ENCODE measurements at places on chromosomes 12 and 14.
A peak's percentile ranks its signal among the peaks of the same experiment; 100 is the strongest.

- DNase-seq = no peak
Observed at GRCh38 chr12:103518899-103519298, 23.1 kb upstream of the C12orf42 start.

- no peak for DNase-seq
Observed at GRCh38 chr14:71959055-71959454, 26.8 kb downstream of the RGS6 start.

DNA sequence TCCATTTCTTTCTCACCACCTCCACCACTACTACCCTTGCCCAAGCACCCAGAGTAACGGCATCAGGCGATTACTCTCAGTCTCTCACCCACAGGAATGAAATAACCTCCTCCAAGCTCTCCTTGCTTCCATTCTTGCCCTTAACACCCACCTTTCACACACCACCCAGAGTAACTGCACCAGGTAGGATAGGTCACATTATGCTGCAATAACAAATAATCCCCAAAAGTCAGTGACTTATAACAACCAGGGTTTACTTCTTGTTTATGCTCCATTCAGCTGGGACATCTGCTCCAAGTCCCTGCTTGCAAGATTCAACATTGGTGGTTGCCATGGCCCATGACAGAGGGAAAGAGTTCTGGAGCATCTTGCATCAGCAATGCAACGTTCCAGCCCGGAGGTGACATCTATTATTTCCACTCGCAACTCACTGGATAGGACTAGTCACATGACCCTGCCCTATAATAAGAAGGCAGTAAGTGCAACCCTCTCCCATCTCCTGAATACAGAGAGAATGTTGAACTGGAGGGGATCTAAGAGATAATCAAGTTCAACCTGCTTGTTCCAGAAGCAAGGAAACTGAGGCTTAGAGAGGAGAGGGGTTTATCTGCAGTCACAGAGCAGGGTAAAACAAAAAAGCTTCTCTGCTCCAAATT lies 41.5 kb upstream of the FICD start:
- DNase-seq = no peak

- no peak for DNase-seq
Observed at GRCh38 chr12:117680312-117680711, 288.5 kb downstream of the KSR2 start.

- DNase-seq = no peak
Observed at GRCh38 chr12:48863291-48863690, 2.4 kb downstream of the RND1 start.

- DNase-seq = no peak
Observed at GRCh38 chr12:110590806-110591326, 7.7 kb upstream of the PPTC7 start.

GRCh38 chr12:78719721-78720120 lies 144.9 kb upstream of the SYT1 start:
- DNase-seq = no peak

- no peak for DNase-seq
Observed at GRCh38 chr14:65134651-65135579, 32.6 kb upstream of the MAX start.

DNA sequence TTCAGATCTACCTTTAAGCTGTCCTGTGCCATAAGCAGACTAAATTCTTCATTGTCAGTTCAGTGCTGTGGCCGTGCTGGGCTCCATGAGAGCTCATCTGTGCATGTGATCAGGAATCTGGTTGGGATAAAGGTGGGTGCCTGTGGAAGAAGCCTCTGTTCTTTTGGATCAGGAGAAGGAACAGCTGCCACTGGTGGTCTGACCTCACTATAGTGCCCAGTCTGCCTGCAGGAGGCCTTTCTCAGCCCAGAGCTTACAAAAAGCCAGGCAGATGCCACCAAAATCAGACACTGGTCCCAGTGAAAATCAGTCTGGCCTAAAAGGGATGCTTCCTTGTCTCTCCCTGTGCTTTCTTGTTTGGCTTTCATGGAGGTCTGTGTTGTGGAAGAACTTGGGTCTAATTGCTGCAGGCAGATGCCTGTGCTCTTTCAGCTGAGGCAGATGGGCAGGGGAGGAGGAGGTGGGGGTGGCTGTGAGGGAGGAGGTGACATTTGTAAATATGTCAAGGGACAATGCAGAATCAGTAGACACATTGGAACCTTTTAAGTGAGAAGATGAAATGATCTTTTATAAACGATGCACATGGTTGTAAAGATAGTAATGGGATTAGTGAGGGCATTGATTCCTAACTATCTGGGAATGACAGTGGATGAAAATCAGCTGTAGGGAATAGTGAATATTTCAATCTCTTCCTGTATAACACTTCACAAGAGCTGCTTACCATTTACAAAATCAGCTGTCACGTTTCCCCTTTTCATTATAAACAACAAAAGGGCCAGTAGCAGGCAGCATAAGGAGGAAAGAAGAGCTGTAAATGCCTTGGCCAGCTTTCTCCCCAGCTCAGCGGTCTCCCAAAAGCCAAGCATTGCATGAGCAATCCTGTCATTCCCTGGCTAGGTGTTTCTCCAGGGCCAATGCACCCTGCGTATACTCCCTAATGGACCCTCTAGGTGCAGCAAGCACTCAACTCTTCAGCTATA lies 44.6 kb downstream of the CACNA2D4 start:
- DNase-seq = no peak

DNA sequence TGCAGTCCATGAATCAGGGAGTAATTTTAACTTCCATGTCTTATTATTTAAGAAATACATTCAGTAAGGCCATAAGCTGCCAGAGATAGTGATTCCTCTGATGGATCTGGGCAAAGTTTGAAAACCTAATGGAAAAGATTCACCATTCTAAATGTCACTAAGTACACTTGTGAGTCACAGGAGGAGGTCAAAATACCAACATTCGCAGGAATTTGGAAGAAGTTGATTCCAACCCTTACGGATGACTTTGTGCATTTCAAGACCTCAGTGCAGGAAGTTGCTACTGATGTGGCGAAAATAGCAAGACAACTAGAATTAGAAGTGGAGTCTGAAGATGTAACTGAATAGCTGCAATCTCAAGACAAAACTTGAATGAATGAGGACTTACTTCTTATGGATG lies 69.8 kb downstream of the OSBPL8 start:
- no peak for DNase-seq

DNA sequence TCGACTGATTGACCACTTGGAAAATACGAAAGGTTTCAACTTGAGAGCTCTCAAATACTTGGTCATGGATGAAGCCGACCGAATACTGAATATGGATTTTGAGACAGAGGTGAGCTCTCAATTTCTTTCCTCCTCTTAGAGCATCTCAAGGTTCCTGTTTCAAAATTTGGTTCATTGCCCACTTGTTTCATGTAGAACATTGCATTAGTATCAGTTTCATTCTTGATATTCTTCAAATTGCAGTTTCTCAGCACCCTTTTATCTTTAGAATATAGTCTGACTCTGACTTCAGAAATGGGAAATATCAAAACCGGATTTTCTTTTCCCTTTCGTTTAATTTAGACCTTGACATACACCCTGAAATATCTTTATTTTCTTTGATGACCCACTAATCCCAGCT lies 8.8 kb downstream of the DDX47 start:
- DNase-seq = no peak

DNA sequence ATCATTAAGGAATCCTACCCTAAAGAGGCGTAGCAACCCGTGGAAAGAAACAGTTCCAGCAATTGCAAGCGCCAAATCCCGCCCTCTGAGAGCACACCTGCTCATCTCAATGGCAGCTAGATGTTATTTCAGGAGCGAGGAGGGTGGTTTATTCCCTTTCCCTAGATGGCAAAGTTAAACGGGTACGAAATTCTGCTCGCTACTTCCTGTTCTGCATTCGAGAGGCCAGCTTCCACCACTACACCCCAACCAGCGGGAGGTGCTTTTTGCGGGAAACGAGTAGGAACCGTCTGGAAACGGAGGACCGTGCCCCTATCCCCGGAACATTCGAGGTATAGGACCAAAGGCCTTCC lies 536 bp downstream of the VPS29 start:
- DNase-seq = peak; percentile 20

GRCh38 chr12:100899301-100899700 lies 104.7 kb downstream of the ANO4 start:
- DNase-seq = no peak

GRCh38 chr12:126362493-126362892 lies 1297.3 kb downstream of the AACS start:
- no peak for DNase-seq

DNA sequence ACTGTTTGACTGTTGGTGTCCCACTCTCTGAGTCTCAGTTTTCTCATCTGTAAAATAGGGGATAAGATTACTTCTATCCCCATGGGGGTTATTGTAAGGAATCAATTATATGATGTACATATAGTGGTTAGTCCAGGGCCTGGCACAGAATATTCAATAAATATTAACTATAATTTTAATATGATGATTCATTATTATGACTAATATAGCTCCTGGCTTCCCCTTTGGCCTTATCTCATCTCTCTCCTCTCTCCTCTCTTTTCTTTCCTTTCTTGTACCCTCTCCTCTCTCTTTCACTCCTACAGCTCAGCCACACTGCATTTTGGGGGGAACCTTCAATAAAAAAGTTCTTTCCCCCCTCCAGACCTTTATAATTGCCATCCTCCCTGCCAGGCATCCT lies 21.1 kb downstream of the TMEM233 start:
- DNase-seq = no peak

- DNase-seq = no peak
Observed at GRCh38 chr14:90402016-90402415, 5.2 kb downstream of the CALM1 start.

DNA sequence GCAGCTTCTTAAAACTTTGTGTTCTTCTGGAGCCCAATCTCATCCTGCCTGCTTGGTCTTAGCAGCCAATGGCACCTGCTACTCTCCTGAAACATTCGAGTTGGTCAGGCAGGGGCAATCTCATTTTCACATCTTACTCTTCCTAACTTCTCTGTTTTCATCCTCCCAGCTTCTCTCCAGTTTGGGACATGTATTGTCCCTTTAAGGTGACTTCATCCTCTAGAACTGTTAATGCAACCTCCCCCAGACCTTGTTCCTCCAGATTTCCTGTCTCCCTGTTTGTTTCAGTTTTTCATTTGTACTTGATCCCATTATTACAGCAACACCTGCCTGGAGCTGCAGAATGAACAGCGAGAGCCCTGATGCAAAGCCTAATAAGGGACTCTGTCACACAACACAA lies 31.3 kb downstream of the SERPINA11 start:
- no peak for DNase-seq

GRCh38 chr12:112328456-112329124 lies 53.6 kb downstream of the HECTD4 start:
- DNase-seq = no peak

- DNase-seq = no peak
Observed at GRCh38 chr12:86081843-86082242, 174.3 kb downstream of the MGAT4C start.

- no peak for DNase-seq
Observed at GRCh38 chr14:88681755-88682494, 110.8 kb downstream of the EML5 start.

GRCh38 chr12:49483619-49484018 lies 55.2 kb upstream of the KCNH3 start:
- no peak for DNase-seq

DNA sequence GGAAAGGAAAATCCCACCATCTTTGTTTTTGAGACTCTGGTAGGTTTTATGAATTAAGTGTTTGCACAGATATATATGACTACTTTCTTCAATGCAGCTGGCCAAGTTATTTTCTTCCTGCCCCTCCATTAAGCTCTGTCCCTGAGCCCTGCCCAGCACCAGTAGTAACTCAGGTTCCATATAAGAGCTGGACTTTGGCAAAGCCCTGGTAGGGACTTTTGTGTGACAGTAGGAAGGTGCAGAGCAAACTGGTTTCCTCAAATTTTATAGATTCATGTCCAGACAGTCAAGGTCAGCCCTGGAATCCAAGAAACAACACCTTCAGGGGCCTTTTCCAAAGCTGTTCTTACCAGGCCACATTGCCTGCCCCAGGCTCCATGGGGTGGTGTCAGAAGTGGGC lies 47.3 kb downstream of the SSPN start:
- DNase-seq = no peak

GRCh38 chr12:100851637-100852036 lies 57.1 kb downstream of the ANO4 start:
- no peak for DNase-seq

Data from activated CD4-positive, alpha-beta T cell treated with anti-CD3 and anti-CD28 coated beads, Interleukin-2, amount 50 U/mL, for 24 hours (primary cell).